ENCODE measurements at places on chromosomes 13 and 19.

- DNase-seq, result peak; percentile 43
Measured at GRCh38 chr13:110412132-110412914, 105.2 kb downstream of the COL4A2 start.

DNA sequence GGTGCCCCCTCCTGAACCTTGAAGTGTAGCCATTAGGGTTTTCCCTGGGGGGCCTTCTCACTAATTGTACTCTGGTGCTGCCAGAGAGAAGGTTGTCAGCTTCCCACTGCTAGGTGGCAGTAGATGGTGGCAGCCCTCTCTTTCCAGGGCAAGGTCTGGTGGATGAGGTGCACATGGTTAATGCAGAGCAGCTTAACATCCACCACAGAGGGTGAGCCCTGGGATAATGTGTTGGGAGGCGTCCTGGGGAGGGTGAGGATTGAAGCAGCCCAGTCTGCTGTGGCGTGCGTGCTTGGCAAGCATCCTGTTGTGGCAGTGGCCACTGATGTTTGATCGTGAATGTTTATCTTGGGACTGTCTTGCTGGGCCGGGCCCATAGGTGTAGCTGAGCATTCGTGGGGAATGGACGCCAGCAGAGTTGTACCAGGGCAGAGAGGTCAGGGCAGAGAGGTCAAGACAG is 5.8 kb downstream of the EGLN2 start:
- no peak for DNase-seq

- DNase-seq, result no peak
Measured at GRCh38 chr13:30776661-30777060, 41.3 kb downstream of the ALOX5AP start.

GRCh38 chr13:91313103-91313502 is 34.4 kb upstream of the MIR17HG start:
- no peak for DNase-seq

- DNase-seq, result no peak
Measured at GRCh38 chr13:110445722-110446574, 115.6 kb downstream of the RAB20 start.

GRCh38 chr13:61036715-61037114 is 378.9 kb downstream of the PCDH20 start:
- DNase-seq, result no peak

Data from NCI-H524 (cell line).